ENCODE measurements at places on chromosomes 7 and 10. TPM values are rescaled to one million over a fixed set of nuclear protein-coding genes. Genes with fewer than 3 reads are reported as not detected.

The GPR15LG gene
- not detected for total RNA-seq

The SLC29A3 gene
- total RNA-seq: 3.1 TPM

The TMEM236 gene
- total RNA-seq: 0.09 TPM

The FBXL13 gene
- total RNA-seq: 3.4 TPM

The AOAH gene
- total RNA-seq: 1.4 TPM

GRCh38 chr10:9824631-9825071 lies 1193.0 kb upstream of the CELF2 start:
- no peak overlapping the region for H3K27ac ChIP-seq
- no peak overlapping the region for H3K4me3 ChIP-seq
- no peaks in the 10 kb centered on the region for H3K36me3 ChIP-seq
- no peak for DNase-seq

DNA sequence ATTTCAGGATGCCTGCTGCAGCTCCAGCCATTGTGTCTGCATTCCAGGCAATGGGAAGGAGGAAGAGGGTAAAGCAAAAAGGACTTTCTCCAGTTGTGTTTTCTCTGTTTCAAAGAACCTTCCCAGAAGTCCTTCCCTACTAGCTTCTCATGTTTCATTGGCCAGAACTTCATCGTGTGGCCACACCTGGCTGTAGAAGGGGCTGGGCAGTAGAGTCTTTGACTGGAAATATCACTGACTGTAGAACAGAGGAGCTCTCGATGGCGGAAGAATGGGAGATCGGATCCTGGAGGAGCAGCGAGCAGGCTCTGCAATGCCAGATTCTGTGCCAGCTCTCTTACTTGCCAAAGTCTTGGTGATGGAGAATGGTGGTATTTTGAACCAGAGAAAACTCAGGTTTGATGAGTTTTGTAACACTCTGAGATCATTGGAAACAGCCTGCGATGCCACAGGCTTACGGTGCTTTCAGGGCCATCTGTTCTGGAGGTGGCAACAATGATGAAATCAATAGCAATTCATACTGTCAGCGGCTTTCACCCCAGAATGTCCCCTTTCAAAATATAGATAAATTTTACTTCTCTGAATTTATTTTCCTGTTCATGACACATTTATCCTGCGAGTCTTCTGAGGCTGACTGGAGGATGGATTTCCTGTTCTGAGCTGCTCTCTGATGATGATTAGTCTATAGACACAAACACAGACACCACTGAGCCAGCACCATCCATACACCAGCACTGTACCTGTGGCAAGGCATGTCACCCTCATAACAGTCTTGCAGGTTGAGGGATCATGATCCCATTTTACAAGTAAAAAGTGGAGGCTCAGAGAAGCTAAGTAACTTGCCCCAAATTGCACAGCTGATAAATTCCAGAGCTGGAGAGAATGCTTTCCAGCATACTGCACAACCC lies 204.2 kb downstream of the EMX2 start:
- no peak for DNase-seq
- no peak overlapping the region for H3K4me3 ChIP-seq
- no peaks in the 10 kb centered on the region for H3K27me3 ChIP-seq
- H3K4me1 ChIP-seq: no peaks in the 10 kb centered on the region
- no peak overlapping the region for H3K27ac ChIP-seq
- H3K36me3 ChIP-seq: no peaks in the 10 kb centered on the region

DNA sequence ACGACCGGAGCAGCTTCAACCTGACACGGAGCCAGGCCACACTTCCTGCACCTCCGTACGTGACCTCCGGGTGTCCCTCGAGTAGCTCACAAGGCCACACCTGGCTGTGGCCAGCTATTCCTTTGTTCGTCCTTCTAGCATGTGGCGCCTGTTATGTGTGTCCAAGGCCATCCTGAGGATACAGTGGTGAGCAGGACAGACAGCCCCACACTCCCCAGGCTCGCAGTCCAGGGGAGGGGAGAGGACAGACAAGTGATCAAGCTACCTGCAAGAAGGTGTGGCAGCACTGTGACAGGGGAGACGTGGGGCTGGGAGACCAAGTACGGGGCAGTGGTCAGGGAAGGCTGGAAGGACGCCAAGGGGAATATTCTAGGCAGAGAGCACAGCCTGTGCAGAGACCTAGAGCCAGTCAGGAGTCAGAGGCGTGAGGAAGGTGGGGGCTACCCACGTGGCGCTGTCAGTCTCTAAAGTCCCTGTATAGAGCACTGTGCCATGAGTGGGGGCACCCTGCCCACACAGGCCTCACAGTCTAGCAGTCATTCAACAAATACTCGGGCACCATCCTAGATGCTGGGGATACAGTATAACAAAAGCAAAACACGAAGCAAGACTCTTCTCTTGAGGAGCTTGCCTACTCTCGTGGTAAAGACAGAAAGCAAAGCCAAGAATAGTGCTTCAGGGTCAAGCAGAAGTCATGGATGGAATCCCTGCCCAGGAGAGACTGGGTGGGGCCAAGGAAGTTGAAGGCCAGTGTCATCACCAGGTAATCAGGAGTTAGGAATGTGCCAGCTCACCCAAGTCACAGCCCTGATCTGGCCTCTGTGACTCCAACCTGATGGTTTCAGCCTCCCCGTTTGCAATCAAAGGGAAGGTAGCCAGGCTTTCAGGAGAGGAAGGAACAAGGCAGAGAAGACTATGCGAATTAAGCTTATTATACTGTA lies 58.6 kb downstream of the PROSER2 start:
- H3K36me3 ChIP-seq: no peaks in the 10 kb centered on the region
- no peak overlapping the region for H3K27ac ChIP-seq
- no peak for DNase-seq
- H3K27me3 ChIP-seq: peaks cover 5% of the 10 kb centered on the region

GRCh38 chr7:153835103-153835502 lies 217.1 kb upstream of the DPP6 start:
- no peaks in the 10 kb centered on the region for H3K27me3 ChIP-seq
- no peaks in the 10 kb centered on the region for H3K4me1 ChIP-seq
- DNase-seq: no peak
- H3K27ac ChIP-seq: no peak overlapping the region
- no peaks in the 10 kb centered on the region for H3K36me3 ChIP-seq

GRCh38 chr7:151373599-151373998 lies 32.0 kb downstream of the NUB1 start:
- no peaks in the 10 kb centered on the region for H3K4me1 ChIP-seq
- no peak for DNase-seq
- H3K4me3 ChIP-seq: no peak overlapping the region
- no peaks in the 10 kb centered on the region for H3K27me3 ChIP-seq

DNA sequence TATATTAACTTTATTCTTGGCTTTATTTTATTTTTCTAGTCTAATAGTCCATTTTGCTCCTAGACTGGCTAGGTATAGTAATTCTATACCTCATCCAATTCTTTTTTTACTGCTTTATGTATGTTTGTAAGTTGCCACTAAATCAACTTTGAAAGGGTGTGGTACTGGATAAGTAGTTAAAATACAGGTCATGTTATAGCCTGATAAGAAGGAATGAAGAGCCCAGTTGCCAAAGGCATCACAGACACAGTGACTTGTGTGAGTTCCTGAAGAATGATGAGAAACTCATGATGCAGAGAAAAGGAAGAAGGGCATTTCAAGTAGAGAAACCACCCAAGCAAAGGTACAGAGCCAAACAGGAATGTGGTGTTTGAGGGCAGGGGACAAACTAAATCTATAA lies 27.3 kb downstream of the NAPEPLD start:
- H3K27ac ChIP-seq: no peak overlapping the region
- no peak for DNase-seq
- H3K27me3 ChIP-seq: no peaks in the 10 kb centered on the region
- H3K36me3 ChIP-seq: peaks cover 54% of the 10 kb centered on the region
- H3K4me3 ChIP-seq: no peak overlapping the region

DNA sequence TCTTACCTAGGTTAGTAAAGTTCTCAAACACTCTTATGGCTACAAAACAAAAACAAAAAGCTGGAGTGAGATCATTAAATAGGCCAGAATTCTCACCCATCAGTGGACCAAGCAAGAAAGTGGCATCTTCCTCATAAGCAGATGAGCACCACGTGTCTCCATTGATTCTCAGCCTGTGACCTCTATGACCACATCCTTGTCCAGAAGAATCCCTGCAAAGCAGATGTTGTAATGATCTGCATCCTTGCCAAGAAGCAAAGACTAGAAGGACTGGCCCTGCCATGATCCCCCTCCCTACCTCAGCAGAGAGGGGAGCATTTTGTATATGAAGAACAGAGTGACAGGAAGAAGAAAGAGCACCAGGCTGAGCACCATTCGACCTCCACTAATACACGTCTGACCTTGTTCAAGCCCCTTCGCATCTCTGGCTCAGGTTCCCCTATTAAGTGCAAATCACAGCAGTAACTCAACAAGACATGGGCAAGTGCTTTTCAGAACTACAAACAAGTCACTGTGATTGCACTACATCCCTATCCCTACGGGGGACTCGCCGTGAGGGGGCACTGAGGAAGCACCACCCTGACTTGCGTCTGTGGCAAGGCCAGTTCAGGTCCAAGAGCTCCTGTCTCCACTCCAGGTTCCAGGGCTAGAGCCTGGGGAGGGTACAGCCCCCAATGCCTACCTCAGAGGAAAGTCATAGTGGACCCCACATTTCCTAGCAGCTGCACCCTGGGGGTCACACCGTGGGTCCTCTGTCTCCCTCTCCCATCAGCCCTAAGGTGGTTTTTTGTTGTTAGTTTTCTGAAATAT lies 22.2 kb upstream of the RASSF4 start:
- H3K4me3 ChIP-seq: no peak overlapping the region
- no peak for DNase-seq
- no peaks in the 10 kb centered on the region for H3K27me3 ChIP-seq
- no peak overlapping the region for H3K27ac ChIP-seq
- H3K36me3 ChIP-seq: no peaks in the 10 kb centered on the region

DNA sequence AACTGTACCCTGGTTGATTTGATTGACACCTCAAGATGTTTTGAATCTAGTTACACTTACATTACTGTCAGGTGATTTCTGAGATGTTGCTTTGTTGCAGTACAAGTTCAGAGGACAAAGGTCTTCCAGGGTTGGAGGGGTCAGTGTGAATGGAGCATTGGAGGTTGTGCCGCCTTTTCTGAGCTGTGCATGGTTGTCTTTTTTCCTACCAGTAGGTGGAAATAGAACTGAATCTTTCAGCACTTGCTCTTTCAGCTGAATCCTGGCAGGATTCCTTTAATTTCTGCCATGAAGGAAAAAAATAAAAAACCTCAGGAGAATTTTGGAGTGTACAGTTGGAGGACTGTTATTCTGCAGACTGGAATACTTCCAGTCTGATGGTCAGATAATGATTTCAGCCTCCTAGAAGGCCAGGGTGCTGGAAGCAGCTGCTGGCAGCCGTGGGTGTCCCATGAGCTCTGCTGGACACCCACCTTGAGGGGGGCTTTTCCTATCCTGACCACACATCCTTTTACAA lies 82.7 kb downstream of the PLCE1 start:
- H3K4me3 ChIP-seq: no peak overlapping the region
- no peaks in the 10 kb centered on the region for H3K36me3 ChIP-seq
- peaks cover 6% of the 10 kb centered on the region for H3K27me3 ChIP-seq
- H3K27ac ChIP-seq: no peak overlapping the region
- no peak for DNase-seq

DNA sequence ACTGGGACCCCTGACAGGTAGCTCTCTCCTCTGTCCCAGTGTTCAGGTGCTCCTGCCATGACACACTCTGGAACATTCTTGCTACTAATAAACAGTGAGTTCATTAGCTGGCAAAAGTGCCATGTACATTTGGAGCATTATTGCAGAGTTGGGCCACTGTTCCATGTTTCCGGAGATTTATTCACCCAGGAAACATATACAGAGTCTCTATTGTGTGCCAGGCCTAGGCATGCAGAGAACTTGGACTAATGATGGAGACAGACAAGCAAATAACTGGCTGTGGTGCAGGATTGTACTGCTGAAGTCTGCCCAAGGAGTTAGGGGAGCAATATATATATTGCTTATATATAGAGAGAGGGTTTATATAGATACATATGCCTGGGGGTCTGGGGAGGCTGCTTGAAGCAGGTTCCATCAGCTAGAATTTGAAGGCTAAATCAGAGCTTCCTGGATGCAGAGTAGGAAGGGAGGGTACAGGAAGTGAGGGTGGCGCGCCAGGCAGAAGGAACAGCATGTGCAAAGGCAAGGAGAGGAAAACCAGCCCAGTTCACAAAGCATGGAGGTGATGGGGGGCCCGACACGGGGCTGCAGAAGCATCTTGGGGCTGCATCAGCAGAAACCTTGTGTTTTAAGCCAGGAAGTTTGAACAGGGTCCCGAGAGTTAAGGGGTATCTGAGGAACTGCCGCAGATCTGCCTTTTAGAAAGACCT lies 22.7 kb upstream of the EEPD1 start:
- no peaks in the 10 kb centered on the region for H3K4me1 ChIP-seq
- no peaks in the 10 kb centered on the region for H3K36me3 ChIP-seq
- DNase-seq: no peak
- no peak overlapping the region for H3K27ac ChIP-seq
- no peak overlapping the region for H3K4me3 ChIP-seq
